ENCODE measurements at places on chromosomes 5 and 9. TPM values are rescaled to one million over a fixed set of nuclear protein-coding genes. Genes with fewer than 3 reads are reported as not detected.

NSG2 gene
- not detected for total RNA-seq

SURF6 gene
- total RNA-seq: 15.9 TPM

GRCh38 chr9:31112491-31112890 lies 1272.0 kb upstream of the ACO1 start:
- no peak for DNase-seq

ALDOB gene
- not detected for total RNA-seq

OR1N2 gene
- not detected for total RNA-seq

TSLP gene
- 1.7 TPM for total RNA-seq

DNA sequence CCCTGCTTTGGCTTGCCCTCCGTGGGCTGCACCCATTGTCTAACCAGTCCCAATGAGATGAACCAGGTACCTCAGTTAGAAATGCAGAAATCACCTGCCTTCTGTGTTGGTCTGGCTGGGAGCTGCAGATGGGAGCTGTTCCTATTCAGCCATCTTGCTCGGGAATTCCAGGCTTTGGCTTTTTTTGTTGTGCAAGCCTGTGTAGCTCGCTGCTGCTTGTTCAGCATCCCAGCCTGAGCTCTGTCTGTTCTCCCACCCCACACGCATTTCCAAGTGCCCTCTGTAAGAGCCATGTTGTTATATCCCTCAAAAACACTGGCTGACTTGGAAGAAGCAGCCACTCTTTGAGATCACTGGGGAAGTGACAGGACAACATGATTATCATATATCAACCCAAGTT lies 101.6 kb upstream of the DPYSL3 start:
- no peak for DNase-seq

GRCh38 chr5:119681734-119682133 lies 52.4 kb downstream of the FAM170A start:
- DNase-seq: no peak

- DNase-seq: no peak
Measured at GRCh38 chr5:151642472-151643140, 44.1 kb downstream of the SPARC start.

- peak; percentile 58 for DNase-seq
Measured at GRCh38 chr5:418162-419121, 24.5 kb upstream of the EXOC3 start.

Data from upper lobe of right lung (tissue), 1 donor.